ENCODE measurements at places on chromosomes 7 and 10.

- no peak for DNase-seq
These were observed 111.3 kb upstream of the CARD11 start for GRCh38 chr7:3154881-3155494.

DNA sequence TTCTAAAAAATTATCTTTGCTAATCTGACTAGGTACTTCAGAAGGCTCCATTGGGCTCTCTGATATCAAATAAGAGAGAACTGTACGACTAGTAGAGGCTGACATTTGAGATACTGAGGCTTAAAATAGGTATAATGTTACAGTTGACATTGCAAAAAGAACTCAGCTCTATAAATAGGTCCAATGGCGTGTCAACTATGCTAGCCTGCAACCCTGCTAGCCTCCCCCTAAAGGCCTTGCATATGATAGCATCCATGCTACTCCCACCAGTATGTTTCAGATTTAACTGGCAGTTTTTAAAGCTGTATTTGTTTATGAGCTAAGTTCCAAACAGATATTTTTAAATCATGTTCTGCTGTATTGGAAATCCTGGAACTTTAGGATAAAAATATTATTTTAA, at the start of gene PPP1R3A:
PPP1R3A (minus strand) TSS at position 64 of the 400 bp plus-strand sequence; CDS start at position 51, 13 bp downstream.
- DNase-seq = no peak

DNA sequence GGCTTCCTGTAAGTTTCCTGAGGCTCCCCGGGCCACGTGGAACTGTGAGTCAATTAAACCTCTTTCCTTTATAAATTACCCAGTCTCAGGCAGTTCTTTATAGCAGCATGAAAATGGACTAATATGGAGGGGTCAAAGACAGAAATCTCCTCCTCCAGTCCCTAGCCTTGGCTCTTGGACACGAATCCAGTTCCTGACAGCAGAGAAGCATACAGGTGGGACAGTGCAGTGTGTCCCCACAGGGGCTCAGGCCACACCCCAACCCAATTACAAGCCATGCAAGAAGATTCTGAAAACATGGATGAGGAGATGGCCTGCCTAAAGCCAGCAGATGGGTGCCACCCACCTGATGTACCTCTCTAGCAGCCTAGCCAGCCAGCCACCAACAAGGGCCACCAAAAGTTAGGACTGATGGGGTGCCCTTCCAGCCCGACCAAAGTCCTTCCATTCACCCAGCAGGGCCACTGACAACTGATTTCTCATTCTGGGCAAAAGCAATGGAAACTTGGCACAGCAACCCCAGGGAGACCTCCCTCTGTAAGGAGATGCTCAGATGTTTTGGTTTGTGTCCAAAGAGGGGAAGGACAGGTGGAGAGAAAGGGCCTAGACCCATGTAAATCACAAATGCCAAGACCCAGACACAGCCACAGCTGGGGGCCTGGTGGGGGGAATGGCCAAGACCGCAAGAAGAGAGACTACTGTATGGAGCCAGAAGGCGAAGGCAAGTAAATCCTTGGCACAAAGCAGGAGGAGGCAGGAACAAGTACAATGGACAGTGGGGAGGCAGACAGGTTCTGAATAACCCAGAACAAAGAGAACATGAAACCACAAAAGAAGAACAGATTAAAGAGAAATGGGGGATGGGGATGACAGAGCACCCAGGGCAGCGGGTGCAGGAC, 13.6 kb downstream of the GPRIN2 start:
- DNase-seq = no peak

DNA sequence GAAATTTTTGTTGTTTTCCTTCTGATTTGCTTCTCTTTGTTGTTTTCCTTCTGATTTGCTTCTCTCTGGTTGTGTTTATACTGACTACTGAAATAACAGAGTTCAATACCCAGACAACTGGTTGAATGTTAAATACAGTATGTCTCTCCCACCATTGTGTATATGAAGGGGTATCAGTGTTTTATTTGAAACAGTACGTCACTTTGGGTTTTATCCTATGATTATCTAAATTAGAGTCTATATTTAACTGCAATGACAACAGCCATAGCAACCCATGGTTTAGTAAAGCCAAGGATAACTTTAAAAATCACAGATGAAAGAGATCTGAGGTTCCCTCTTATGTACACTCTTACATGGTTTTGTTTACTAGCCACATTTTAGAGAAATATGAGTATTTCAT, 141.3 kb downstream of the GNAT3 start:
- DNase-seq = no peak

DNA sequence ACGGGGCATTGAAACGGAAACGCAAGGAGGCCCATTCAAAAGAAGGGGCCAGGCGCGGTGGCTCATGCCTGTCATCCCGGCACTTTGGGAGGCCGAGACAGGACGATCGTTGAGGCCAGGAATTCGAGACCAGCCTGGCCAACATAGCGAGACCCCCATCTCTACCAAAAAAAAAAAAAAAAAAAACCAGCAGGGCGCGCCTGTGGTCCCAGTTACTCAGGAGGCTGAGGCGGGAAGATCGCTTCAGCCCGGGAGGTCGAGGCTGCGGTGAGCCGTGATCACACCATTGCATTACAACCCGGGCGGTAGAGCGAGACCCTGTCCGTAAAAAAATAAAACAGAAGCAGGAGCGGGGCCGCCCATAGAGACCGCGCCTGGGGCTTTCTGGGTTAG, 396 bp downstream of the PSMG3 start:
- DNase-seq = no peak

- DNase-seq = no peak
These were observed at the start of gene URGCP for GRCh38 chr7:43906331-43907010. TSS of gene URGCP (minus strand) at chr7:43906596. CDS start at chr7:43906575, 21 bp downstream.

- no peak for DNase-seq
These were observed 156.2 kb downstream of the LRRC4 start for GRCh38 chr7:127874951-127875608.

GRCh38 chr10:96290368-96291133, 13.7 kb upstream of the DNTT start:
- DNase-seq = no peak

DNA sequence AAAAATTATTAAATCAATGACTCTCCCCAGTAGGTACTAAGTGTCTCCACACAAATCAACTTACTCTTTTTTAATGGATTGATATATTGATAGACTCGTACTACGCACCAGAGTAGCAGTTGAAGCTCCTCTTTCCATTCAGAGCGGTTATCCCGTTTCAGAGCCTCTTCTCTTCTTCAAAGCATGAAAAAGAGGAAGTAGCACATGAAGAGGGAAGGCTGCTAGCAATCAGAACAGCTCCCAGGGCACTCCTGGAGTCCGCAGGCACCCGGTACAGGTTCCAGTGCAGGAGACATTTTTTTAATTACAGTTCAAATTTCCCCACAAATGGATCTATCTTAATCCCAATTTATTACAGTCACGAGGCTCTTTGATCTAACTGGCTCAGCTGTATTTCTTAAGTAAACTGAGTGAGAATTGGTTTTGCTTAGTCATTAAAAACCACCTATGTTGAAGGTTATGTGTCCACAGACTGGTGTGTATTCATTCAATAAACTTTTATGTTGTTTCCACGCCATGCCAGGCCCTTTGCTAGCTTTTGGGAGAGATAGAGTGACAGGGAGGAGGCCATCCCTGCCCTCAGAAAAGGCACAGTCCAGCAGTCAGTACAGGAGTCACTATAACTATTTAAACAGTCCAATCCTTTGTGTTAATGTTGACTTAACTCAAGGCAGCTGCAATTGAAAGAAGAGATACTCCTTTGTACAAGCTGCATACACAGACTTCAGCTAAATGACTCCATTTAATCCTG, 32.1 kb upstream of the CALN1 start:
- DNase-seq = no peak

DNA sequence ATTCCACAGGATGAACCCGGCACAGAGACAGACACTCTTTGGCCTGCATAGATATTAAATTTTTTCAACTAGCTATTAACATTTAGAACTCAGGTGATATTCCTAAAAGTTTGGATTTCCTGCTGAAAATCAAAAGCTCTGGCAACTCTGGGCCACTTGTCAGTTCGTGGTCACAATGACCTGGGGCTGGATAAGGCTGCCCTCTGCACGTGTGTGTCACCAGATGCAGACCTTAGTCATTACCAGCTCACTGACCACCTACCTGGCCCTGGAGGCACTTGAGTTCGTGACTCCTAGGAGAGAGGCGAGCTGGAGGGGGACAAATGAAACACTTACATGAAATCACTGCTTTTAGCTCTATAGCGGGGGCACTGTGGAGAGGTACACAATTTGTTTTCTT, 126.5 kb downstream of the HIPK2 start:
- no peak for DNase-seq

GRCh38 chr7:41241641-41242040, 461.2 kb downstream of the INHBA start:
- no peak for DNase-seq

- DNase-seq = no peak
These were observed 171.0 kb upstream of the SHH start for GRCh38 chr7:155983176-155983815.

- peak; percentile 17 for DNase-seq
These were observed 36.9 kb upstream of the PPIF start for GRCh38 chr10:79310200-79310865.

DNA sequence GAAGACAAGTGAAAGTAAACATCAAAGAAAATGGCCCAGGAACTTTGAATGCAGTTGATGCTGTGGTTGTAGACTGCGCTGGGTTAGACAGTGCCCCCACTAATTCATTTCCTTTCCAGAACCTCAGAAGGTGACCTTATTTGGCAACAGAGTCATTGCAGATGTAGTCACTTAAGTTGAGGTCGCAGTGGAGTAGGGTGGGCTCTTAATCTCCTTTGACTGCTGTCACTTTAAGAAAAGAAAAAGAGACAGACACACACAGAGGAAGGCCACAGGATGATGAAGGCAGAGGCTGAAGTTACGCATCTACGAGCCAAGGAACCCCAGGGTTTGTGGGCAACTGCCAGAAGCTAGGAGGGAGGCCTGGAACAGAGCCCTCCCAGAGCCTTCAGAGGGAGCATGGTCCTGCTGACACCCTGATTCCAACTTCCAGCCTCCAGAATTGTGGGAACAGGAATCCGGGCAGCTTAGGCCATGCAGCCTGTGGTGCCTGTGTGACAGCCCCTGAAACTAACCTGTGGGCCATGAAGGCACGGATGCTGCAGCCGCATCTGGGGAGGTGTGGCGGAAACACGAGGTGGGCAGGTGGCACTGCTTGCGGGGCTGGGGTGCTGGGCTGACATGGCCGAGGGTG, 107.6 kb downstream of the PRKAG2 start:
- no peak for DNase-seq

- no peak for DNase-seq
These were observed 54.4 kb downstream of the COBL start for GRCh38 chr7:51261950-51262795.

- no peak for DNase-seq
These were observed 15.8 kb downstream of the ADAP1 start for GRCh38 chr7:938546-939185.

DNA sequence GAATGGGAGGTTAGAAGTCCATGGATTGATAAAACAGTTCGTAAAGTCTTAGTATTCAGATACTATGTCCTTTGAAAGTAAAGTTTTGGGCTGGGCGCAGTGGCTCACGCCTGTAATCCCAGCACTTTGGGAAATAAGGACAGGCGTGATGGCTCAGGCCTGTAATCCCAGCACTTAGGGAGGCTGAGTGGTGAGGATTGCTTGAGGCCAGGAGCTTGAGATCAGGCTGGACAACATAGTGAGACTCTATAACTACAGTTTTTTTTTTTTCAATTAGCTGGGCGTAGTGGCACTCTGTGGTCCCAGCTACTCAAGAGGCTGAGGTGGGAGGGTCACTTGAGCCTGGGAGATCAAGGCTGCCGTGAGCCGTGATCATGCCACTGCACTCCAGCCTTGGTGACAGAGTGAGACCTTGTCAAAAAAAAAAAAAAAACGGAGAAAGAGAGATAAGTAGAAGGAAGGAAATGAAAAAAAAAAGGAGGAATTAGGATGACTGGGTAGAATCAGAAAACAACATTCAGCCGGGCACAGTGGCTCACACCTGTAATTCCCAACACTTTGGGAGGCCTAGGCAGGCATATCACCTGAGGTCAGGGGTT, 25.7 kb upstream of the AGFG2 start:
- no peak for DNase-seq

DNA sequence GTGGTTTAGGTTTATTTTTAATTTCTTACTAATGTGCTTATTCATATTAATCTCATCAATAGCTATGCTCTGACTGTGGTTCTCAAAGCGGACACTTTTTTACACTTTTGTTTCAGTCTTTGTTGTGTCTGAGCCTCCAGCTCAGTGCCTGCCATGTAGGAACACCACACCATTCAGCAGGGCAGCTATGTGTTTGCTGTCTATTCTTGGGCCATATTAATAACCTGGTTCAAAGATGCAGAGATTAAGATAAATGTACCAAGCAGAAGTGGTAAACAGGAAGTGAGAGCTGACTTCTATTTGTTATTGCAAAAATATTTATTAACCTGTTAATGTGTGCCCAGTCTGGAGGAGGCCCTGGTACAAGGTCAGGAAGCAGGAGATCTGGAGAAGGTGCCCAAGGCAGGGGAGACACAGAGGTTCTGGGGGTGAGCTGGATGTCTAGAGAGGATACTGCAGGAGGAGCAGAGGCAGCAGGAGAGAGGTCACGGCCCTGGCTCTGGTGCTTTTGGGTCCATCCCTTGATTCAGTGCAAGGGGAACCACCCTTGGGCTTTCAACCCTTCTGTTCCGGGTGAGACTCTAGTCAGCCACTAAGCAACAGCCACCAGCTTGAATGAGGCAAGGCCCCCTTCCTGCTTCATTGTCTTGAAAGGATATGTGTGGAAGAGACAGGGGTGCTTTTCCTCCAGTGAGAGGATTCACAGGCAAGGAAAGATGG, 1.9 kb downstream of the TBXAS1 start:
- no peak for DNase-seq

DNA sequence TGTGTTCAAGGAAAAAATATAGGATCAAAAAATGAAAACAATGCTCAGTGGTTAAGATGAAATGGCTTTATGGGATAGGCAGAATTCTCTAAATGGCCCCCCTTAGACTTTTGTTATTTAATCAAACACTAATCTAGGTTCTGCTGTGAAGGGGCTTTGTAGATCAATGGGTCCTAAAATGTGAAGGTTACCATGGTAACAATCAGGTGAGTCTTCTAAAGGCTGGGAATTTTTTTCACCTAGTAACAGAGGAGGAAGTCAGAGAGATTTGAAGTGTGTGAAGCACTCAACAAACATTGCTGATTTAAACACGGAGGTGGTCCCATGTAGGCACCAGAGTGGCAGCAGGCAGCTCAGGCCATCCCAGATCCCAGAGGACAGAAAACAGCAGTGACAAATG, 11.1 kb downstream of the OR2A14 start:
- no peak for DNase-seq

- DNase-seq = no peak
These were observed 500.2 kb downstream of the GLRX3 start for GRCh38 chr10:130636313-130636930.

GRCh38 chr7:48101968-48102367, 12.9 kb downstream of the UPP1 start:
- no peak for DNase-seq

- no peak for DNase-seq
These were observed 29.3 kb upstream of the C10orf53 start for GRCh38 chr10:49649936-49650723.

GRCh38 chr7:25632616-25633015, 404.3 kb upstream of the NPVF start:
- no peak for DNase-seq
